Ammon's horn (tissue), 1 donor: ENCODE measurements at places on chromosomes 3 and 15.

GRCh38 chr15:51460796-51461195, 119.3 kb downstream of the GLDN start:
- DNase-seq: no peak

GRCh38 chr3:151275091-151275490, 3.3 kb downstream of the P2RY14 start:
- DNase-seq: no peak

- no peak for DNase-seq
Measured at GRCh38 chr15:98294126-98294525, 333.6 kb downstream of the ARRDC4 start.

DNA sequence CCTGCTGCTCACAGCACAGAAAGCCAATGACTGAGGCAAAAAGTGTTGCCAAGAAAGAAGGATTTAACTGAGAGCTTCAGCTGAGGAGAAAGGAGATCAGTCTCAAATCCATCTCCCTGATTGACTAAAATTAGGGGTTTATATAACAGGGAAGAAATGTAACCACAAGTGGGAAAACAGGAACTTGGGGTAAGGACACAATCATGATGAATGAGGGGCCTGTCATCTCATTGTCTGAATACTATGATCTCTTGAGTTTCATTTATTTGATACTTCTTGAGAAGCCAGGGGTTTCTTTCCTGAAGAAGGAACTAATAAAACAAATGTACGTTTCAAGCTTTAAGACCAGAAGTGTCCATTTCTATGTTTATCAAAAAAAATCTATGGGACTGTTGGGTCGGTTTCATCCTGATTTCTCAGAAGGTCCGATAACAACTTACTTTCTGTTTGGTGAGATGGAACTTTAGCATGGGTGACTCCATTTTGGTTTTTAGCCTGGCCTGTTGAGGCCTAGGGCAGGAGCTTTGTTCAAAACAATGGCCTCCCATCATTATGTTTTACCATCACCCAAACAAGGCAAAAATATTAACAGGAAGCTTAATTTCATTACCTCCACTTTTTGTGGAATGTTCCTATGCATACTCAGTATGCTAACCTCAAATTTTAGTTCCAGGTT, 76.6 kb upstream of the PIAS1 start:
- no peak for DNase-seq

- DNase-seq: no peak
Measured at GRCh38 chr3:118781839-118782238, 252.8 kb downstream of the IGSF11 start.

GRCh38 chr3:171811913-171812335, 1.6 kb upstream of the PLD1 start:
- DNase-seq: no peak

GRCh38 chr15:64870353-64870752, 28.6 kb downstream of the PLEKHO2 start:
- no peak for DNase-seq
